Suprapubic skin (tissue), 4 donors: ENCODE measurements at places on chromosomes 16 and 17. TPM values are rescaled to one million over a fixed set of nuclear protein-coding genes. Genes with fewer than 3 reads are reported as not detected.

Gene SLC12A3
- total RNA-seq, result not detected

Gene CUEDC1
- 34.2 TPM for total RNA-seq

- no peaks in the 10 kb centered on the region for H3K36me3 ChIP-seq
- peaks cover 91% of the 10 kb centered on the region for H3K27me3 ChIP-seq
- H3K27ac ChIP-seq, result no peak overlapping the region
- peaks cover 34% of the 10 kb centered on the region for H3K4me1 ChIP-seq
- no peak for DNase-seq
- peak overlapping the region; percentile 52 for H3K4me3 ChIP-seq
These were observed 447 bp downstream of the SDK2 start for GRCh38 chr17:73643852-73644144.

- H3K36me3 ChIP-seq, result no peaks in the 10 kb centered on the region
- H3K4me3 ChIP-seq, result no peak overlapping the region
- H3K27me3 ChIP-seq, result no peaks in the 10 kb centered on the region
- H3K4me1 ChIP-seq, result peaks cover 80% of the 10 kb centered on the region
These were observed 22.2 kb downstream of the ITPRIPL2 start for GRCh38 chr16:19135896-19136438.

- no peaks in the 10 kb centered on the region for H3K36me3 ChIP-seq
- no peak for DNase-seq
- no peak overlapping the region for H3K27ac ChIP-seq
- peaks cover 27% of the 10 kb centered on the region for H3K4me1 ChIP-seq
- H3K4me3 ChIP-seq, result no peak overlapping the region
These were observed 1.4 kb upstream of the PITPNC1 start for GRCh38 chr17:67375716-67376115.
